Lung microvascular endothelial cell (primary cell): ENCODE measurements at places on chromosomes 11 and 22. TPM values are rescaled to one million over a fixed set of nuclear protein-coding genes. Genes with fewer than 3 reads are reported as not detected.

Gene SPON1
- total RNA-seq = under 0.01 TPM in 2 replicates

Gene EFCAB6
- total RNA-seq = 0.20 and 0.22 TPM in 2 replicates

Gene OR52H1
- total RNA-seq = under 0.01 TPM in 1 of 2 replicates, not detected in the other

Gene CBX6
- 11.9 and 13.3 TPM in 2 replicates for total RNA-seq

Gene LARGE2
- total RNA-seq = not detected in 2 replicates

Gene CD3D
- not detected in 2 replicates for total RNA-seq

Gene IL18
- 0.22 TPM in 1 of 2 replicates, not detected in the other for total RNA-seq

Gene TMPRSS4
- total RNA-seq = not detected in 2 replicates

Gene SELENOH
- total RNA-seq = 66.3 and 73.8 TPM in 2 replicates

Gene NRGN
- 0.20 and 0.65 TPM in 2 replicates for total RNA-seq

Gene FOLR3
- total RNA-seq = not detected in 2 replicates

Gene TMA7B
- total RNA-seq = not detected in 2 replicates

Gene GGTLC3
- total RNA-seq = not detected in 2 replicates

- DNase-seq = no peak
Observed at GRCh38 chr11:73425108-73425507, 48.9 kb downstream of the RELT start.

DNA sequence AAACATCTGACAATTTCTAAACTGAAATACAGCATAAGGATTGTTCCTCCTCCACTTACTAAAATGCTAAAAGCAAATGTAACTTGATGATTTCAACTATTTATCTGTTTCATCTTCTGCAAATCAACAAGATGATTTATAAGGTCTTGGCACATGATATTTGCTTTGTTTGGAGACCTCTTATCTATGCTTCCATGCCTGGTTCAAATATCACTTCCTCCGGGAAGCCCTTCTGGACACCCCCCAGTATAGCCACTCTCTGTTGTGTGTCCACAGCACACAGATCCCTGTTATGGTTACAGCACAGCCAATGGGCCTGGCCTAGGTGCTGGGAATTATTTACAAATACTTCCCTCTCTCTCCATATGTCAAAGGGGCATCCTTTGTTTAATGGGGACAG lies 114.8 kb downstream of the C11orf58 start:
- peak; percentile 90 for DNase-seq

DNA sequence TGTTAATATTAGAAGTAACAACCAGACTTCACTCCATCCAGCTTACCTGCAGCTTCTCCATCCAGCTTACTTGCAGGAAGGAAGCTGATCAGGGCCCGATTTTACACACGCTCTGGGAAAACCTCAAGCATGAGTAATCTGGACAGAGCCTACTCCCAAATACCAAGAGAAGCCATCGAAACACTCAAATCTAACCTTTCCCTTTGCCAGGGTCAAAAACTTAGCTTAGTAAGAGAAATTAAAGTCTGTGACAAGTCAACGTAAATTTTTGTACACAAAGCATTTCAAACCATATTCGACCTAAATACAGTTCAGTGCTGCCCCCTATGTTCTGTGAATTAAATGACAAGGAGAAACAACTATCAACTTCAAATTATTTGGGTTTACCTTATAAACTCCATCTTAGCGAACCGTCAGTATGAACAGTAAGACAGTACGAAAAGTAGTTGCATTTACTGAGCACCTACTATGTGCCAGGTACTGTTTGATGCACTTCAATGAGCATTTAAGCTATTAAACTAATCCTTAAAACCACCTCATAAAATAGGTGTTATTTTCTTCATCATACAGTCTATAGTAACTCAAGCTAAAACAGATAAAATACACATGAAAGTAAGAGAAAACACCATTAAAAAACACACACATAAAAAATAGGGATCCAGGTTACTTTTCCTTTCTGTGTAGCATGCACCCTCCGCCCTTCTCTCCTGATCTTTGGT lies 36.9 kb downstream of the ARFGAP3 start:
- DNase-seq = peak; percentile 71

- DNase-seq = peak; percentile 71
Observed at GRCh38 chr22:46661221-46661851, 41.1 kb downstream of the GRAMD4 start.

DNA sequence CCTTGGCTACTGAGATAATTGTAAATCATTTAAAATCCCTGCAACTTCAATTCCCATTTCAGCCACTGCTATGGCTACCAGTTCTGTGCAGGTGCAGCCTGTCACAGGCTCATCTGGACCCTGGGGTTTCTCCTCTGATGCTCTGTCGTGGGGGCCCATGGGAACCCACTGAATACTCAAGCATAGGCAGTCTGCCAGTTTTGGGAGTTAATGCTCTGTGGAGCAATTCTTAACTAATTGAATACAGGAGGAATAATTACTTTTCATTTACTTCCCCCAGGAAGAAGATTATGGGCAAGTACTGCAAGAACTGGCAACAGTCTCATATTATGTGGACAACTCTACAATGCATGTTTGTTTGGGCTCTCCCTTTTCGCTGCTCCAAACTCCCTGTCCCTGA lies 25.9 kb downstream of the OR51E2 start:
- DNase-seq = no peak

GRCh38 chr11:75406338-75406777 lies 7.0 kb downstream of the RPS3 start:
- DNase-seq = peak; percentile 88

GRCh38 chr22:31291481-31292235 lies 630 bp downstream of the PIK3IP1 start:
- peak; percentile 51 for DNase-seq

GRCh38 chr11:35006389-35007128 lies 90.1 kb downstream of the PDHX start:
- no peak for DNase-seq

GRCh38 chr11:116731097-116731761 lies 41.6 kb downstream of the BUD13 start:
- no peak for DNase-seq

DNA sequence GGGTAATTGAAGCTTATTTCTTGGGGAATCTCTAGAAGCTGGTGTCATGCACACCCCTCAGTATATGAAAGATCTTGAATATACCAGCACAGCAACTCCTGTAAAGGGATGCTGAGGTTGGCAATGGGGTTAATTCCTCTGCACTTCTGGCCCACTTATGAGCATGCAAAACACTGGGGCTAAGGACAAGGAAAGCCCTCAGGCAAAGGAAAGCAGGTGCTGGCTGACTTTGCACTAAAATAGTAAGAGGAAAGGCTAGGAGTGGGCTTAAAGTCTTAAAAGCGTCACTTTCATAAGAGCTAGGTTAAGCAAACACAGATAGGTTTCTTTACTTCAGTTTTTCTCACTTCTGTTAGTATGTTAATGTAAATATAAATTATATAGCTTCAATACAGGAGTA lies 572.6 kb upstream of the LUZP2 start:
- no peak for DNase-seq

- DNase-seq = no peak
Observed at GRCh38 chr22:23154461-23154860, 9.2 kb downstream of the RAB36 start.

GRCh38 chr11:69160296-69161116 lies 4.8 kb downstream of the SMIM38 start:
- DNase-seq = no peak

GRCh38 chr22:41919357-41920224 lies 4.7 kb upstream of the SHISA8 start:
- DNase-seq = no peak

DNA sequence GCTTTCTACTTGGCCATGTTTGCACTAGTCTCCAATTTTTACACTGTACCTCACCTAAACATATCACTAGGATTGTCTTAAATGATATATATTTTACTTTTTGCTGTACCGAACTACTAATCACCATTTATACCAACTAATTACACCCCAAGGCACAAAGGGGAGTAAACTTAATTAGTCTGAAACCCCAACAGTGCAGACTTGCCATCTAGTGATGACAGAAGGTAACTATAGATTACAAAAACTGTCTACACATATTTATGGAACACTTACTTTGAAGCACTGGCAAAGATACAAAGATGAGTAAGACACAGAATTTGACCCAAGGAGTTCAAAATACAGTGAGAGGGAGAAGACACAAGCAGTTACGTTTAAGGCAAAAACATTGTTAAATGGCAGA lies 139.7 kb downstream of the CNTN5 start:
- no peak for DNase-seq

- no peak for DNase-seq
Observed at GRCh38 chr22:27798511-27799014, 3.0 kb downstream of the MN1 start.

- no peak for DNase-seq
Observed at GRCh38 chr11:1358286-1358685, 31.4 kb upstream of the BRSK2 start.

DNA sequence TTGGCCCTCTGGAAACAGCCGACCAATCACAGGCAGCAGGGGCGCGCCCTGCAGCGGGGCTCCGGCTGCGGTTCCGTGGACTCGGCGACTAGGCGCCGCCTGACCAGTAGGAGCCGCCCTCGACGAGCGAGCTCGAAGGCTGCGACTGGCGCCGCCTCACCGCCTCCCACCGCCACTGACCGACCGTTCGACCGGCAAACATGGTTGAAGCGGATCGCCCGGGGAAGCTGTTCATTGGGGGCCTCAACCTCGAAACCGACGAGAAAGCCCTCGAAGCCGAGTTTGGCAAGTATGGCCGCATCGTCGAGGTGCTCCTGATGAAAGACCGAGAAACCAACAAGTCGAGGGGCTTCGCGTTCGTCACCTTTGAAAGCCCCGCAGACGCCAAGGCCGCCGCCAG lies at the start of gene RBMXL2:
RBMXL2 (plus strand) TSS at position 78 of the 400 bp plus-strand sequence; CDS start at position 201, 123 bp downstream.
- DNase-seq = peak; percentile 14

GRCh38 chr11:78542007-78542406 lies 32.7 kb downstream of the NARS2 start:
- no peak for DNase-seq

GRCh38 chr11:69375316-69376154 lies 81.6 kb downstream of the MYEOV start:
- no peak for DNase-seq

- DNase-seq = peak; percentile 73
Observed at GRCh38 chr11:128365044-128365443, 222.3 kb downstream of the ETS1 start.

- DNase-seq = no peak
Observed at GRCh38 chr11:118524757-118525470, 2.4 kb upstream of the TTC36 start.

DNA sequence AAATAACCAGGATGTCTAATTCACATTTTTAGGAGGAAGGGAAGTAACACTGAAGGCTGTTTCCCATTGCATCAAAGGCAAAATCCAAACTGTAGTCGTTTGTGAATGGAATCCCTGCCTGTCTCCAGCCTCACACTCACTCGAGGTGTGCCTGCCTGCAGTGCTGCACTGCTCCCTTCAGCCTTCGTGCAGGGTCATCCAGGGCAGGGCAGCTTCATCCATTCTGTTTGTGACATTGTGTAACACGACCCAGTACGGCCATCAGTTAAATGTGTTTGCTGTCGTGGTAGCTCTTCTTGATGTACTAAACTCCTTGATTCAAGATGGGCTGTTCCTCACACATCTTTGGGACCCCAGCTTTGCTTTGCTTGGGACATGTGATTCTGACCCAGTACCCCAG lies 34.3 kb downstream of the LDLRAD3 start:
- no peak for DNase-seq

GRCh38 chr11:119530509-119530908 lies 107.5 kb upstream of the THY1 start:
- DNase-seq = no peak

DNA sequence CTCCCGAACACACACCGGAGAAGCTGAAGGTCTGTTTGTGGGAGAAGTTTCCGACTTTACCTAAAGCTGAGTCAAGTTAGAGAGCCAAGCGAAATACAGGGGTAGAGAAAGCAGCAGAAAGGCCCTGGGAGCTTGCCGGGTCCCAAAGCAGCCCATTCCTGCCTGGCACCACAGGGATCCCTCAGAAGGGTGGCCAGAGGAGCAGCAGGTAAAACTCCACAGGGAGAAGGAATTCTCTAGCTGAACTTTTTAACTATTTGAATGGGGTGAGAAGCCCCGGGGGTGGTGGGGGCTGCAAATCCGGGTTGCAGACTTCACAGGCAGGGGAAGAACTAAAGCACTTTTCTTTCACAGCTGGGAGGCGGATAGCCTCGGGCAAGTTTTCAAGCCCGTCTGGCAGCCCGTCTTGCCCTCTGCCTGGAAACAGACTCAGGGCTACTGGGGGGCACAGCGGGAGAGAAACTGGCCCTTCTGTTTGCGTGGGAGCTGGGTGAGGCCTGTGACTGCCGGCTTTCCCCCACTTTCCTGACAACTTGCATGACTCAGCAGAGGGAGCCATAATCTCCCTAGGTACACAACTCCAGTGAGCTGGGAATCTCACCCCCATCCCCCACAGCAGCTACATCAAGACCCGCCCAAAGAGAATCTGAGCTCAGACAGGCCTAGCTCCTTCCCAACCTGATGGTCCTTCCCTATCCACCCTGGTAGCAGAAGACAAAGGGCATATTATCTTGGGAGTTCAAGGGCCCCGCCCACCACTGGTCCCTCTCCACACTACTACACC lies 311.0 kb downstream of the SBF2 start:
- no peak for DNase-seq

DNA sequence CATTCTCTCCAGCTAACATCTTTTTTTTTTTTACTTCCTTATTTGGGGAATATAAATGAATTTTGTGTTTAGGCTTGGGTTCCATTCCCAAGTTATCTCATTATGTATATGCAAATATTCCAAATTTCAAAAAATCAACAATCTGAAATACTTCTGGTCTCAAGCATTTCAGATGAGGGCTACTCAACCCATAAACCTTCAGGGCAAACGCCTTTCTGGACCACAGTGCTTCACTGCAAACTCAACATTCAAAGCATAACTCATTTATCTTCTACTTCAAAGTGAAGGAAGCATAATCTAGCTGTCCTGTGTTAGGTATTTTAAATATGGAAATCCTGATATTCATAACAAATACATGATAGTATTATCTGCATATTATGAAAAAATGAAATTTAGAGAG lies 161.7 kb upstream of the PGR start:
- DNase-seq = no peak

DNA sequence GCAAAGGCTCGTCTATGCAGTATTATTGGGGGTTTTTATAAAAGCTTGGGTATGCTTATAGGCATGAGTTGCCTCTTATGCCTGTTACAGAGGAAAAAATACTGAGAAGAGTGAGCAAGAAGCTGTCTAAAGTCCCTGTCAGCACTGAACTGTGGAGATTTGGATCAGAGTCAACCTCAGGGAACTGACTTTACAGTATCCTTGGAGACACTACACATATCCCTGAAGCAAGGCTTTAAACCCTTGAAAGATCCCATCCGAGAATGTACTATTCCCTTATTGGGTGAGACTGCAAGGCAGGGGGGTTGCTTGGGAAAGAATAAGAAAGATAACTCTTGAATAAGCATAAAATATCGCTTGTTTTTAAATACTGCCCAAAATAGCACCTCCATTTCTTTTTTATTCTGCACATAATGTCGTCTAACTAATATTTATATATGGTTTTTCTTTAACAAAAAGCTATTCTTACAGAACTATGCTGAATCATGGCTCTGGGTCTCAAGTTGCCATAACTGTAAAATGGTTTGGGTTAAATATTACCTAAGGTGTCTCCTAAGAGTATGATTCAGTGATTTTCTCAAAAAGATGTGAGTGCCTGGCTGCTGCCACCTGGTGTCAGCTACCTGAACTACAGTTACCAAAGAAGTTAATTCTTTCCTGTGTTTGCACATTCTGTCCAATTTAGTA lies 1062.8 kb downstream of the DLG2 start:
- DNase-seq = peak; percentile 60

- no peak for DNase-seq
Observed at GRCh38 chr22:26395926-26396325, 33.1 kb upstream of the ASPHD2 start.
